ENCODE measurements at places on chromosomes 4 and X.

- no peak for DNase-seq
Measured at GRCh38 chr4:177802661-177803060, 360.4 kb upstream of the AGA start.

GRCh38 chr4:177041356-177041755, 248.6 kb upstream of the VEGFC start:
- no peak for DNase-seq

- DNase-seq, result no peak
Measured at GRCh38 chrX:17994429-17994828, 133.3 kb upstream of the RAI2 start.

GRCh38 chrX:47316276-47317025, 53.9 kb upstream of the ZNF157 start:
- no peak for DNase-seq

DNA sequence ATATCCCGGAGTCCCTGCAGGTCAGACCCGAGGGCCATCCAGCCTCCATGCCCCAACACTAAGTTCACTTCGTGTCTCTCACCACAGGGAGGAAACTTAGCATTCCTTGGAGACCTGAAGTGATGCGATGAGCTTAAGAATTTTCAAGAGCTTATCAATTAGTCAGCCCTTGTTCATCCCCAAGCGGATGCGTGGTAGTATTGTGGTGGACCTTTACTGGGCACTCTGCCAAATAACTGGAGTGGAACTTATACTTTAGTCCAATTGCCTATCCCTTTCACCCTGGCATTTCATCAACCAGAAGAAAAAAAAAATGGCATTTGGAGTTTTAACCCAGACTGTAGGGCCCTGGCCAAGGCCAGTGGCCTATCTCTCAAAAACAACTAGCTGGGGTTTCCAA, 137.1 kb downstream of the RELL1 start:
- no peak for DNase-seq

Data from stimulated activated CD4-positive, alpha-beta T cell treated with anti-CD3 and anti-CD28 coated beads, TNF-alpha, amount 100 ng/mL, for 48 hours (primary cell).